ENCODE measurements at places on chromosomes 13 and 19. TPM values are rescaled to one million over a fixed set of nuclear protein-coding genes. Genes with fewer than 3 reads are reported as not detected.

ATP4A gene
- not detected for polyA plus RNA-seq

ZNF534 gene
- 0.70 TPM for polyA plus RNA-seq

CEACAM20 gene
- not detected for polyA plus RNA-seq

TNFSF11 gene
- 0.26 TPM for polyA plus RNA-seq

HRC gene
- 143 TPM for polyA plus RNA-seq

ZNF763 gene
- 1.8 TPM for polyA plus RNA-seq

SIGLEC8 gene
- polyA plus RNA-seq = not detected

TTC9B gene
- polyA plus RNA-seq = not detected

ZNF525 gene
- 6.4 TPM for polyA plus RNA-seq

FXYD7 gene
- polyA plus RNA-seq = 0.78 TPM

SBK3 gene
- 0.12 TPM for polyA plus RNA-seq

MUC16 gene
- not detected for polyA plus RNA-seq

GRCh38 chr13:89862691-89863036 is 1484.8 kb upstream of the MIR17HG start:
- DNase-seq = no peak

GRCh38 chr19:44817725-44818465 is 9.0 kb downstream of the BCAM start:
- DNase-seq = no peak

GRCh38 chr13:72384186-72384823 is 343.1 kb downstream of the MZT1 start:
- no peak for DNase-seq

- no peak for DNase-seq
Observed at GRCh38 chr19:952680-953444, 27.0 kb downstream of the ARID3A start.

DNA sequence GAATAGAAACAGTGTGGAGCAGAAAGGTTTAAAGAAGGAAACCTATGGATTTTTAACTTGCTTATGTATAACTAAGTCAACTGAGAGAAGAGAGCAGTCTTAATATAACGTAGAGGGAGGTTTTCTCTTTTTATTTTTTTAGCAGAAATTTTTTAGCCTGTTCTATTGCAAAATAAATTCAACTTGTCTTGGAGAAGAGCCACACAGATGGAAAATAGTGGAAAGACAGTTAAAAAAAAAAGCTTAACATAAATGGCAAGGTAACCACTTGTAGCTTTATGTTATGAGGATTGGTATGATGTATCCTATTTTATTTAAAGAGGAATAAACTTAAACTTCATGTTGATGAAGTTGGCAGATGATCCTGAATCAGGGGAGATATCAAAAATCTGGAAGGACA is 312.4 kb downstream of the SHISA2 start:
- DNase-seq = peak; percentile 85

DNA sequence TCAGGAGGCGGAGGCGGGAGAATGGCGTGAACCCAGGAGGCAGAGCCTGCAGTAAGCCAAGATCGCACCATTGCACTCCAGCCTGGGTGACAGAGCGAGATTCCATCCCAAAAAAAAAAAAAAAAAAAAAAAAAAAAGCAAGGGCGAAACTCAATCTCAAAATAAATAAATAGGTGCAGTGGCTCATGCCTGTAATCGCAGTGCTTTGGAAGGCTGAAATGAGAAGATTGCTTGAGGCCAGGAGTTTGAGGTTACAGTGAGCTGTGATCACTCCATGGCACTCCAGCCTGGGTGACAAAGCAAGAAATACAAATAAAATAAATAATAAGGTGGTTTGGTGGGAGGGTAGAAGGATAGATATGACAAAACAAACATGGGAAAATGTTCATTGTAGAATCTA is 39.0 kb upstream of the CYP2S1 start:
- DNase-seq = no peak

GRCh38 chr19:18804139-18804601 is 13.1 kb upstream of the COMP start:
- no peak for DNase-seq

DNA sequence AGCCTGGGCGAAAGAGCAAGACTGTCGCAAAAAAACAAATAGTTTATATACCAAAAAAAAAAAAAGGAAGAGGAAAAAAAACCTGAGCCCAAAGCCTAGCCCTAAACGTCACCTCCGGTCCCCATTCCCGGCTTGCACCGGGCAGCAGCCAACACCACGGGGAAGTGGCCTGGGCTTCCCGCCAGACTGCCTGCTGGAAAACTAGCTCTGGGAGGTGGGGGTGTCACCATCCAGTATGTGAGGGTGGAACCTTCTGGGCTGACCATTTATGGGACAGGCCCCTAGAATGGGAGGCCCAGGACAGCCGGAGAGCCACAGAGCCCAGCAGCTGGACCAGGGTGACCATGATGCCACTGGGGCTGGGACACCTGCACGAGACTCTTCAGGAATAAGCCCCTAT is 37.3 kb downstream of the IL12RB1 start:
- DNase-seq = peak; percentile 81

GRCh38 chr13:95660981-95661581 is 15.9 kb upstream of the DNAJC3 start:
- DNase-seq = peak; percentile 41

DNA sequence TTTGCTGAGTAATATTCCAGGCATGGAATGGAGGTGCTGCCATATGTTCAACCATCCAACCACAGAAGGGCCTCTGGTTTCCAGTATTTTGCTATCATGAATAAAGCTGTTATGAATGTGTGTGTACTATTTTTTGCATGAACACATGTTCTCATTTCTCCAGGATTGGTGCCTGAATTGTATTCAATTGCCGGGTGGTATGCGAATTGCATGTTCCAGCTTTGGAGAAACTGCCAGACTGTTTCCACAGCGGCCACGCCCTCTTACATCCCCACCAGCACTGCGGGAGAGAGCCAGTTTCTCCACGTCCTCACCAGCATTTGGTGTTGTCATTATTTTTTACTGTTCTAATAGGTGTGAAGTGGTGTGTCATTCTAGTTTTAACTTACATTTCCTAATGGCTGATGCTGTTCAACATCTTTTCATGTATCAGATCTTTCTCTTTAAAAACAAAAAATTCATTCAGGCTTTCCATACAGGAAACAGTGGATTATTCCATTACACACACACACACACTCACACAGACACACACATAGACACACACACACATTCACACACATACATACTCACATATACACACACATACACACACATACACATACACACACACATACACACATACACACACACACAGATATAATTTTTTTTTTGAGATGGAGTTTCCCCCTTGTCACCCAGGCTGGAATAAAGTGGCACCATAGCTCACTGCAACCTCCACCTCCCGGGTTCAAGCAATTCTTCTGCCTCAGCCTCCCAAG is 154.1 kb downstream of the PTPRS start:
- DNase-seq = peak; percentile 66

DNA sequence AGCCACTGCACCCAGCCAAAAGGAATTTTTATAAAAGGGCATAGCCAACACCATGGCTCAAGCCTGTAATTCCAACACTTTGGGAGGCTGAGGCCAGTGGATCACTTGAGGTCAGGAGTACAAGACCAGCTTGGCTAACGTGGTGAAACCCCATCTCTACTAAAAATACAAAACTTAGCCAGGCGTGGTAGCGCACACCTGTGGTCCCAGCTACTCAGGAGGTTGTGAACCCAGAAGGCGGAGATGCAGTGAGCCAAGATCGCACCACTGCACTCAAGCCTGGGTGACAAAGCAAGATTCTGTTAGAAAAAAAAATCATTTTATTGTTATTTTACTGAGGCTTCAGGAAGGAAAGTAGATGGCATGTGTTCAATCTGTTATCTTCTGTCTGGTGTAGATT is 31.3 kb upstream of the FOXO1 start:
- no peak for DNase-seq

DNA sequence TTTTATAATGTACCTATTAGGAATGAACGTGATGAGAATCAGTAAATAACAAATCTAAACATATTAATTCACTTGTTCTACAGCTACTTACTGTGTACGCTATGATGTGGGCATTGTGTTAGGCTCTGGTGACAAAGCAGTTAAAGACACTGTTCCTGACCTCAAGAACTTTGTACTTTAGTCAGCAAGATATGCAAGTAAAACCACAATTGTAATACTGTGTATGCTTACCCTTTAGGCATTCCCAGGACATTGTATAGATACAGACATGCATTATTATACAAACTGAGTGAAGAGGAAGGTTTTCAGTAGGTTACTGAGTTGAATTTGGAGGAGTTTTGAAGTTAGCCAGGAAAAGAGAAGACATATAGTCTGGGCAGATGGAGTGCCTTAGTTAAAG is 435.8 kb downstream of the HS6ST3 start:
- DNase-seq = no peak

GRCh38 chr19:2848616-2849015 is 7.3 kb downstream of the ZNF555 start:
- DNase-seq = peak; percentile 76

- no peak for DNase-seq
Observed at GRCh38 chr13:45199711-45200110, 1.1 kb downstream of the KCTD4 start.

DNA sequence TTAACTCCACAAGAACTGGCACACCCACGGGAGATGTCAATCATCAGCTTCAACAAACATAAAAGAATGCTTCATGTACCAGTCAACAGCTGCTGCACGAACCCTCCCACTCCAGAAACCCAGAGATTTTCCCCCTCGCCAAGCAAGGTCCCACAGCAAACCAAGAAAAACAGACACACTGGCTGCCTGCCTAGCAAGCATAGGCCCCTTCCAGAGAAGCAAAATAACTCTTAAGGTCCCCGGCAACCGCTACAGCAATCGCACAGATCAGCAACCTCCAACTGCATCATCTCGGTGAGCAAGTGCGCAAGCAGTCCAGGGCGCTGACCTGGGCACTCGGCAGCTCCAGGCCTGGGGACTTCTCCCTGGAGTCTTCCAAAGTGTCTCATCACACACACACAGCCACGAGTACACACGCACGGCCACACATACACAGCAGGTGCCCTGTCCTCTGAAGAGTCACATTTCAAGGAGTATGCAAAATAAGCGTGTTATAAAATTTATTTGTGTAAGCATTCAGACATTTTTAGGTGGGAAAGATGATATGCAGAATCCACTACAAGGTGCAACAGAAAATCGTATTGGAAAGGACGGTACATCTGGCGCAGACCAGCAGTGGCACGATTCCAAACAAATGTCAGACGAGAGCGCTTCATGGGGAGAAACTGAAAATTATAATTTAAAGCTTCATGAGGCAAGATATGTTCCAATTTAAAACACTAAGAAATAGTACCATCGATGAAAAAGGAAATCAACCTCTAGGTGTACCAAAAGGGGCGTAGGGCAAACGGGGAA is 125.0 kb downstream of the STK24 start:
- DNase-seq = peak; percentile 62

DNA sequence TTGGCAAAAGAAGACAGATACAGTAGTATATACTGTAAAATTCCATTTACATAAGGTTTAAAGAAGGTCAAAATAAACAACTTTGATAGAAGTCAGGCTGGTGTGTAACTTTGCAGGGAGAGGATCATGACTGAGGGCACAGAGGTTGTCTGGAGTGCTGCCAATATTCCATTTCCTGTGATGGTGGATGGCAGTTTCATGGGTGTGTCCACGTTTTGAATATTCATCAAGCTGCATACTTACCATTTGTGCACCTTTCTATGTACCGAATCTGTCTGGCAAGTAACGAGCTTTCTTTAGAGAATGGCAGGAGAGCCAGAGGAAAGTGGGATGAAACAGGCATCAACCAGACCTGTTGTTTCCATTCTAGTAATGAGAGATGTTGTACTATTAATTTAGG is 420.5 kb upstream of the HTR2A start:
- no peak for DNase-seq

DNA sequence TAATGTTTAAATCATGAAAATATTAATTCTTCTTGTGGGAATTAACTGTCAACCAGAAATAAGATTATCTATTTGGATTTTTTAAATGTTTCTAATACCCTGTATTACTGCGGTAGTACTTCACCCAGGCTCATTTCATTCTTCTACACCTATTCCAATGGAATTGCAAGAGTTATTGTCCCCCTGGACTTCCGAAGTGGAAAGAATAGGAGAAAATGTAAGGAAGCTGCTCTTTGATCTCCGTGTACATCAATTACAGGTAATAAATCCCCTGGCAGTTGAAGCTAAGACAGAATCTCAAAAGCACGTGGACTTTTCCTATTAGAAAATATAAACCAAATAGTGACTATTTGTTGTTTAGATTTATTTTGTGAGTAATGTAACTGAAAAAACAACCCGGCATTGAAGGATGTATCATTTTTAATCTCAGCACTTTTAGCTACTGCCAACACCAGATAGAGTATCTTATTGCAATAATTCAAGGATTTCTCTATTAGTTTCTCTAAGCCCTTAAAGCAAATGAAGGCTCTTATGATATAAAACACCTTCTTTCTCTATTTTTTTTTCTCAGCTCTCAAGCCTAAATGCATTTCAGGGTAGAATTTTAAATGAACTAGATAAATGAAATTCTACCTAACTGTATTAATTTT is 77.3 kb downstream of the MZT1 start:
- DNase-seq = no peak

GRCh38 chr13:79528356-79528755 is 47.4 kb downstream of the NDFIP2 start:
- no peak for DNase-seq

DNA sequence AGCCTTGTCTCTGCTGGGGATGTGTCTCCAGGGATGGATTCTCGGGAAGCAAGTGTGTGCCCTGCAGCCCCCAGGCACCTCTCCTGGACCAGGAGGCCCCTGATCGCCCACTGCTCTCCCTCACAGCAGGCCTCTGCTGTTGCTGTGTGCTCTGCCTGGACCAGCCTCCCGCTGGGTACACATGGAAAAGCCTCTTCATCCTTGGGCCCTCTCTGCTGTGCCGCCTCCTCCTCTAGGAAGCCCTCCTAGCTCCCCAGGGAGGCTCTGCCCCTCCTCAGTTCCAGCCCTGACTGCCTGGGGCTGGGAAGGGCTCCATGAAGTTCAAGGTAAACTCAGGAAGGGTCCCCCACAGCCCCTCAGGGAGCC is 12.0 kb downstream of the NDUFA11 start:
- DNase-seq = no peak

DNA sequence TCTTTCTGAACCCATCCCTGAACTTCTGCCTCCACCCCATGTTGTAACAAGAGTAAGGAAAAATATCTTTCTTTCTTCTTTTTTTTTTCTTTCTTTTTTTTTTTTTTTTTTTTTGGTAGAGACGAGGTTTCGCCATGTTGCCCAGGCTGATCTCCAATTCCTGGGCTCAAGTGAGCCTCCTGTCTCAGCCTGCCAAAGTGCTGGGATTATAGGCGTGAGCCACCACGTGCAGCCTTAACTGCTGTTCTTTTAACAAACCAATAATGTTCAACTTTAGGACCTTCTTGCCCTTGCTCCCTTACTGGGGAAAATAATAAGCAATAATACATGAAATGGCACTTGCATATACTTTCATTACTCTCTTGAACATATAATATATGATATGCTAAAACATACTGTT is 19.6 kb downstream of the GPR183 start:
- DNase-seq = no peak

- no peak for DNase-seq
Observed at GRCh38 chr19:17081672-17082630, 6.4 kb downstream of the MYO9B start.

- DNase-seq = no peak
Observed at GRCh38 chr13:40618581-40619478, 47.6 kb downstream of the FOXO1 start.

- no peak for DNase-seq
Observed at GRCh38 chr13:100594731-100595130, 6.1 kb upstream of the GGACT start.

GRCh38 chr13:98353750-98354149 is 176.7 kb upstream of the RNF113B start:
- no peak for DNase-seq

GRCh38 chr13:43475140-43475539 is 311.6 kb downstream of the ENOX1 start:
- DNase-seq = peak; percentile 54

GRCh38 chr13:98478189-98479129 is 98.4 kb downstream of the STK24 start:
- DNase-seq = no peak

All from muscle of back (tissue), 13 donors.